Cardiac fibroblast (primary cell): ENCODE measurements at places on chromosomes 2 and 18.

DNA sequence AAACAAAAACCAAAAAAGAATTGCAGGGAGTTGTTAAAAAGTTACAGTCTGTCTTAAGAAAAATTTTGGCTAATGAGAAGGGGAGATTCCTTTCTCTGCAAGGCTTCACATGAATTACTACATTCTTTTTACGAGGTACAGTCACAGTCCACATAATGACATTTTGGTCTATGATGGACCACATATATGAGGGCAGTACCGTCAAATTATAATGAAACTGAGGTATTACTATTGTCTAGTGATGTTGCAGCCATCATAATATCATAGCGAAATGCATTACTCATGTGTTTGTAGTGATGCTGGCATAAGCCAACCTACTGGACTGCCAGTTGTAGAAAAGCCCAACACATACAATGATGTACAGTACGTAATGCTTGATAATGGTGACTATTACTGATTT is 12.5 kb downstream of the SERPINB7 start:
- no peak for DNase-seq

- peak; percentile 93 for DNase-seq
Measured at GRCh38 chr2:231717281-231718171, 9.2 kb downstream of the PTMA start.

DNA sequence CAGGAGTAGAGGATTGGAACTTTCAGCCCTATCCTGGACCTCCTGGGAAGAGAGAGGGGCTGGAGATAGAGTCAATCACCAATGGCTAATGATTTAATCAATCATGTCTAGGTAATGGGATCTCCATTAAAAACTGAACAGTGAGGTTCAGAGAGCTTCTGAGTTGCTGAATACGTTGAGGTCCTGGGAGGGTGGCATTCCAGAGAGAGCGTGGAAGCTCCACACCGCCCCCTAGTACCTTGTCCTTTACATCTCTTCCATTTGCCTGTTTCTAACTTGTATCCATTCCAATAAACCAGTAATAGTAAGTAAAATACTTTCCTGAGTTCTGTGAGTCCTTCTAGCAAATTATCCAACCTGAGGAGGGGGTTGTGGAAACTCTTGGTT is 101.7 kb downstream of the B3GNT2 start:
- DNase-seq = peak; percentile 36

DNA sequence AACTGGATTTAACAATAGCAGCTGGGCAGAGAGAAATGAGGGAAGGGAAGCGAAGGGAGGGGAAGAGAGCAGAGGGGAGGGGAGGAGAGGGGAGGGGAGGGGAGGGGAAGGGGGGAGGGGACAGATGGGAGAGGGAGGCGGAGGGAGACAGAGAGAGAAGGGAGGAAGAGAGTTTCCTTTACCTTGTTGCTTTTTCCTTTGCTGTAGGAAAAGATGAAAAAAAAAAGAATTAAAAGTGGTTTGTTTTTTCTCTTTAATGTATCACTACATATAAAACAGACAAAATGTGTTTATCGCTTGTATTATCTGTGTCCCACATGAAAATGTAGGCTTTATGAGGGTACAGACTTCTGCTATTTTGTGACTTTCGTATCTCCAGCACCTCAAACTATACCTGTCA is 190.4 kb upstream of the KYNU start:
- DNase-seq = no peak

DNA sequence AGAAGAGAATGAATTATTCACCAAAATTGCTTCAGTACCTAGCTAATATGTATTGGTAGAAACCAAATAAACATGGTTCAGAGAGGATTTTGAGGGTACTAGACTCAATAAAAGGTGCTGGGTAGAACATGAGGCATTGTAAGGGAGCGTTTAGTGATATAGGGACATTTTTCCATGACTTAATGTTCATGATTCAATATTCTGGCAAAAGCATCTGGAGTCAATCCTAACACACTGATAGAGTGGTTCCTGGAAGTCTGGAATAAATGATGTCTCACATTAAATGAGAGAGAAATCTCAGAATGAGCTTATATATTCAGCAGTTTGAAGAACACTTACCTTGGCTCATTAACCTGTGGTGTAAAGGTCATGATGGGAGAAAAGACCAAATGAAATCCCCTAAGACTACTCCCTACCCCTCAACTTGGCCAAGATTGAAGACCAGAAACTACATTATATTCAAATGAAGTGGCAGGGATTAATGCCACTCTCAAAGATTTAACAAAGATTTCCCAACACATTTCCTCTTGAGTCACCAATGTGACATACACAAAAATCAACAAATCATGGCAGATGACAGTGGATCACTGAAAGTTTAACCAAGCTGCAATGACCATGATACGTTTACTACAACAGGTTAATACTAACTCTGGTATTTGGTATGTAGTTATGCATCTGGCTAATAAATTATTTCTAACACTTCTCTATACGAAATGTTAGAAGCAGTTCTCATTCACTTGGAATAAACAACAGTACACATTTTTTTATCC is 309.5 kb downstream of the SATB2 start:
- no peak for DNase-seq

DNA sequence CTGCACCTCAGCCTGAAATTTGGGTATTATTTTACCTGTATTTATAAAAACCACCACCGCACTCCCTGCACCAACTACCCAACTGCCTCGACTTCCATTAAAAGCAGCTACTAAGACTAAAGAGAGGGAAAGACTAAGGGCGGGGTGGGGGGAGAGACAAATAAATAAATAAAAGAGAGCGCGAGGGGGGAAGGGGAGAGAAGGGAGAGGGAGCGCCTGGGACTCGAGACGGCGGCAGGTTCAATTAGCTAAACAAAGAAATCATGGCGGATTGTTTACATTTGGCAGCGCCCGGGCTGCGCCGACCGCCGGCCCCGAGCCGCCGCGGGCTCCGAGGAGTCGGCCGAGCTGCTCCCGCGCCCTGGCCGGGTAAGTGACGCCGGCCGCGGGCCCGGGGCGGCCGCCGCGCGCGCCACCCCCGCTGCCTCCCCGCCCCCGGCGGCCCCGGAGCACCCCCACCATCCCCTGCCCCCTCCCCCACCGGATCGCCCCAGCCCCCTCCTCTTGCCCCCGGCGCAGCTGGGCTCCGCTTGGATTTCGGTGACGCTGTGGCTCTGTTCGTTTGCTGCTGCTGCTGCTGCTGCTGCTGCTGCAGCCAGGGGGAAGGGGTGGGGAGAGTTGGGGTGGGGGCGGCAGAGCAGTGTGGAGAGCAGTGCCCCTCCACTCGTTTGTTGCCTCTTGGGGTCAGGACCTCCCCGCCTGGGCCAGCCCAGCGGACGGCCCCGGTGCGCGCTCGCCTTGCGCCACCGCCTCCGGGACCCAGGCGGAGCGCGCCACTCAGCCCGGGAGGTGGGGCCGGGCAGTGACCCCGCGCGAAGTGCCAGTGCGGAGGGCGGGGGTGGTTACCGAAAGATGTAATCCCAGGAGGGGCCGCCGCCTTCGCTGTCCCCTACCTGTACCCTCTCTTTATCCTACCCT is 187.2 kb upstream of the FANCL start:
- no peak for DNase-seq
